ENCODE measurements at places on chromosomes 2 and 18.
A peak's percentile ranks its signal among the peaks of the same experiment; 100 is the strongest.

GRCh38 chr2:170714381-170715061 lies 616 bp upstream of the SP5 start:
- DNase-seq, result peak; percentile 60

DNA sequence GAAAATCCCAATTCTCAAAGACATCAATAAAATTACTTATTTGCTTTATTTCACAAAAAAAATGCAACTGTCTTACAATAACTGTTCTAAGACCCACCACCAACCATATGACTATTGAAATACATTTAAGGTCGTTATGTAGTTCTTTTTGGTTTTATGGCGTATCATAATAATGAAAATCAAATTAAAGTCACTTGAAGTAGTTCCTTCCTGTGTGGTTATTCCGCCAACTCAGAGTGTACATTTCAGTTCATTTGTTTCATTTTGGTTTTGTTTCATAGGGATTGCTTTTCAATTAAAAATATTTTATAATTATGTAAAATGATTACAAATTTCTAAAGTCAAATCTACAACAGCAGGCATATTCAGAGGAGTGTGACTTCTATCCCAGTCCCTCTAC lies 45.9 kb upstream of the AAK1 start:
- DNase-seq, result no peak

- no peak for DNase-seq
Observed at GRCh38 chr2:219830353-219830738, 202.9 kb downstream of the SLC4A3 start.

- DNase-seq, result no peak
Observed at GRCh38 chr2:211396815-211397214, 840.4 kb downstream of the CPS1 start.

- no peak for DNase-seq
Observed at GRCh38 chr2:127142663-127143630, 36.0 kb upstream of the BIN1 start.

GRCh38 chr2:222722327-222722946 lies 51.0 kb downstream of the MOGAT1 start:
- DNase-seq, result no peak

Measured in activated CD8-positive, alpha-beta memory T cell treated with anti-CD3 and anti-CD28 coated beads, Interleukin-2, amount 50 U/mL, for 48 hours (primary cell).